IMR-90 (cell line): ENCODE measurements at places on chromosomes 4 and X.

DNA sequence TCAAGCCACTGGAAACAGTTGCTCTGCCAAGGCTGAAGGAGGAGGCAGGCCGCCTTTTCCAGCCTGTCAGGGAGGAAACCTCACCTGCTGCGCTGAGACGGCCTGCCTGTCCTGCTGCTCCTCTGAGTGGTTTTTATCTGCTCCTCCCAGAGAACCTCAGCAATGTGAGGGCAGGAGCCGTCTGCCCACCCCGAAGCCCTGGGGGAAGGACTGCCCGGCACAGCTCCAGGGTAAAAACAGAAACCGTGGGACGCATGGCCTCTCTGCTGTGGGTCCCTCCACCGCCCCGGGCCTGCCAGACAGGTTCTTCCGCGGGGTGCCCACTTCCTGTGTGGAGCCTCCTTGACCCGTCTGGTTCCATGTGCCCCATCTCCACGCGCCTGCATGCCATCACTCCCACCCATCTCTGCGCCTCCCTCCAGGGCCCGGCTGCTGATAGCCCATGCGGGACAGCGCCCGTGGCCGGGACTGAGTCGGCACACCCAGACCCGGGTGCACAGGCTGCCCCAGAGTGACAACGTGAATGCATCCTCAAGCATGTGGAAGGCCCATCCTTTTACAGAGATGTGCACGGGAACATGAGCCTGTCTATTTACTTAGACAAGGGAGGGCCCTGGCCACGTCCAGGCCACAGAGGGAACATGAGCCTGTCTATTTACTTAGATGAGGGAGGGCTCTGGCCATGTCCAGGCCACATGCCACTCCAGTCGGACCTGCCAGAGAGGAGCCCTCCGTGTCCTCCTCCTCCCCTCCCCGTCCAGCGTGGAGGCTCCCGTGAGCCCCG lies 4.0 kb upstream of the SLC49A3 start:
- no peak for DNase-seq

- no peak for DNase-seq
Observed at GRCh38 chrX:71103110-71103983, 3.2 kb downstream of the CXorf65 start.

DNA sequence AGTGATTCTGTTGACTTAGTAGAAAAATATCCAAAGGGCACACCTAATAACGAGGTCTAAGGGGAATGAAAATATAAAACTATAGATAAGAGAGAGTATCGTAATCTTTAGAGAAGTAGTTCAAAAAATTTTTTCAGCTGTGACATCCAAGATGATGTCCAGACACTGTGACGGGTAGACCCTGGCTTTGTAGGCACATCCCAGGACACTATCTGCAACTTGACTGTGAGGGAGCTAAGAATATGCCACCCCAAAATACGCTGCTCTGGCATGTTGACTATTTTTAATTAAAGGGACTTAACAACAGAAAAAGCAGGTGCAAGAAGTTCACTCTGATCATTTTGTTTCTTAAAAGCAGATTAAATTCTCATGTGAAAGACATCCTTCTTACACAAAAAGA lies 89.5 kb downstream of the CLCN4 start:
- DNase-seq = no peak

DNA sequence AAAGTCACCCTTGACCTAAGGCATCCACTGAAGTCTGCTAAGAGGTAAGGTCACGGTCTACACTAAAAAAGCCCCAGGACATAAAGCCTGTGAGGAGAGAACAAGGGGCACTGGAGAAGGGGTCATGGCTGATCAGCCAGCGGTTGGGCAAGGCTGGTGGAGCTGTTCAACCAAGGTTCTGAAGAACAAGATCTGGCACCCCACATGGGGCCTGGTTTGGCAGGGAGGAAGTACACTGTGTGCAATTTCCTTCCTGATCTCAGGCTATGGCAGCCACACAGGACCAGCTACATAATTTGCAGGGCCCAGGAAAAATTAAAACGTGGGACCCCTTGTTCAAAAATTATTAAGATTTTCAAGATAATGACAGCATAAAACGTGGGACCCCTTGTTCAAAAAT lies 14.1 kb upstream of the BRS3 start:
- DNase-seq = no peak

DNA sequence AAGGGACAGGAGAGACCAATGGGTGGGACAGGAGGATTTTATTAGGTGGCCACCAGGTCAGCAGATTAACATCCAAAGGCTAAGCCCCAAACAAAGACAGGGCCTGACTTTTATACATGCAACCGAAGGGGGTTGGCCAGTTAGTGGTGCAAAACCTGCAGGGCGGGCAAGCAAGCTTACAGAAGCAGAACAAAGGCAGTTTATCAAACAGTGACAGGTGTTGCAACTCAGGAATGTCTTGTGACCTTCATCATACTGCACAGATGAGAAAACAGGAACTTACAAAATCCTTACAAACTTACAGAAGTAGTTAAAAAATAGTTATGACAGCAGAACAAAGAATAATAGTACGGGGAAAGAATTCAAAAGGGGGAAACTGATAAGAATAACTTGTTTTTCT lies 708.1 kb downstream of the GLUD2 start:
- DNase-seq = no peak

DNA sequence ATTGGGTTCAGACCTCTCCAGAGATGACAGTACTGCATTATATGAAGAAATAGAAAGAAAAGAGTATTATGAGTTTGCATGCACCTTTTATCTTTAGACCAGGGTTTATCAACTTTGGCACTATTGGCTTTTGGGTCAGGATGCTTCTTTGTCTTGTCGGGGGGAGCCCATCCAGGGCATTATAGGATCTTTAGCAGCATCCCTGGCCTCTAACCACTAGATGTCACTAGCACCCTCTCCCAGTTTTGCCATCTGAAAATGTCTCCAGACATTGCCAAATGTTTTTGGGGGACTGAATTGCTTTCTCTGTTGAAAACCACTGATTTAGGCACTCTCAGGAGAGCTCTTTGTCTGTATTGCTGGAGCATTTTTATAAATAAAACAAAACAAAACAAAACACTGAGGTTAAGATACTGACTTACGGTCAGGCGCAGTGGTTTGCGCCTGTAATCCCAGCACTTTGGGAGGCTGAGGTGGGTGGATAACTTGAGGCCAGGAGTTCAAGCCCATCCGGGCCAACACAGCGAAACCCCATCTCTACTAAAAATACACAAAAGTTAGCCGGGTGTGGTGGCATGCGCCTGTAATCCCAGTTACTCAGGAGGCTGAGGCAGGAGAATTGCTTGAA lies 23.6 kb downstream of the CA5B start:
- peak; percentile 41 for DNase-seq

GRCh38 chr4:40204507-40205258 lies 7.9 kb downstream of the RHOH start:
- DNase-seq = no peak

GRCh38 chr4:42197341-42197740 lies 44.9 kb upstream of the BEND4 start:
- DNase-seq = no peak

DNA sequence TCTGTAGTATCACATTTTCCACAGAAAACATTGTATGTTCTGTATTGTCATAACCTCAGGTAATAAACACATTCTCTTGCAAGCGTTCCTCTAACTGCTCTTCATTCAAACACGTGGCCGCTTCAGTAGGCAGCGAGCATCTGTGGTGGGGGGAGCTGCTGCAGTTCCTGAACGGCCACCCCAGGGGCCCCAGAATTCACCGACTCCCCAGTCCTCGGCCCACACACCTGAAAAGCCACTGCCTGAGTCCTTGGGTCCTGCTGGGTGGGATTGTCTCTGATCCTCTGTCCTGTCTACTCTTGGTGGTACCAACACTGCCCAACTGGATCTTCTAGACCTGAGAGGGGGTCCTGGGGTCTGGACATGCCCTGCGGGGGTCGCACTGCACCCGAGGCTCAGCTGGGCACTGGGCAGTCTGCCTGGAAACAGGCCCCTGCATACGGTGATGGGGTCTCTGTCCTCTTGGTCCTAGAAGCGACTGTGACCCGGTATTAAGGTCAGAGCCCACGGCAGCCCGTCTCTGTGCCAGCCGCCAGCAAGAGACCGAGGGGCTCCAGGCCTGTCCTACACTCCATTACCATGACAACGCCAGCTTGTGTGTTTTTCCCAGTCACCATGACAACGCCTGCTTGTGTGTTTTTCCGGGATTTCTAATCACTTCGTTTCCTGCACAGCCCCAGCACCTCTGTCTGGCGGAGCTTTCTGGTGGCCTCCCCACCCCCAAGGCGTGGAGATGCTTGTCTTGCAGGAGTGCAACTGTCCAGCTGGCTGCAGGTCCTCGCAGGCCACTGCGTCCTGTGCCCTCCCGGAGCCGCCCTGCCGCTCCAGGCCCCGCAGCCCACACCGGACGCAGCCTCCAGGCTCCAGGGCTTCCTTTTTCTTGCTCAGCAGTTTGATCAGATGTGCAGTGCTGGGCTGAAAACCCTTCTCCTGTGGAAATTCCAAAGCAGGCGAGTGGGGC lies 16.0 kb downstream of the CTBP1 start:
- DNase-seq = peak; percentile 20
